ENCODE measurements at places on chromosomes 11 and 22. TPM values are rescaled to one million over a fixed set of nuclear protein-coding genes. Genes with fewer than 3 reads are reported as not detected.

The PRRG4 gene
- 0.47 TPM for total RNA-seq

The MICAL3 gene
- total RNA-seq = 41.0 TPM

The MIOX gene
- 0.09 TPM for total RNA-seq

The TRIM5 gene
- 15.0 TPM for total RNA-seq

The MCAM gene
- total RNA-seq = 10.4 TPM

The FJX1 gene
- 39.0 TPM for total RNA-seq

The MPZL3 gene
- total RNA-seq = 0.35 TPM

The USH1C gene
- 0.71 TPM for total RNA-seq

The NLRP6 gene
- total RNA-seq = not detected

The OSBP2 gene
- 13.7 TPM for total RNA-seq

The GRM5 gene
- total RNA-seq = not detected

The MS4A4E gene
- total RNA-seq = not detected

The CSTF3 gene
- total RNA-seq = 28.1 TPM

The USP2 gene
- total RNA-seq = 0.34 TPM

The UCP2 gene
- total RNA-seq = 80.9 TPM

The PNPLA5 gene
- 0.04 TPM for total RNA-seq

The CEND1 gene
- 1.1 TPM for total RNA-seq

The STARD10 gene
- 18.3 TPM for total RNA-seq

The INPP5J gene
- 0.68 TPM for total RNA-seq

The CDC42BPG gene
- 1.2 TPM for total RNA-seq
